ENCODE measurements at places on chromosomes 2 and 18. TPM values are rescaled to one million over a fixed set of nuclear protein-coding genes. Genes with fewer than 3 reads are reported as not detected.

GRCh38 chr18:74994502-74995418 is 214.2 kb downstream of the PTGR3 start:
- DNase-seq: no peak

DNA sequence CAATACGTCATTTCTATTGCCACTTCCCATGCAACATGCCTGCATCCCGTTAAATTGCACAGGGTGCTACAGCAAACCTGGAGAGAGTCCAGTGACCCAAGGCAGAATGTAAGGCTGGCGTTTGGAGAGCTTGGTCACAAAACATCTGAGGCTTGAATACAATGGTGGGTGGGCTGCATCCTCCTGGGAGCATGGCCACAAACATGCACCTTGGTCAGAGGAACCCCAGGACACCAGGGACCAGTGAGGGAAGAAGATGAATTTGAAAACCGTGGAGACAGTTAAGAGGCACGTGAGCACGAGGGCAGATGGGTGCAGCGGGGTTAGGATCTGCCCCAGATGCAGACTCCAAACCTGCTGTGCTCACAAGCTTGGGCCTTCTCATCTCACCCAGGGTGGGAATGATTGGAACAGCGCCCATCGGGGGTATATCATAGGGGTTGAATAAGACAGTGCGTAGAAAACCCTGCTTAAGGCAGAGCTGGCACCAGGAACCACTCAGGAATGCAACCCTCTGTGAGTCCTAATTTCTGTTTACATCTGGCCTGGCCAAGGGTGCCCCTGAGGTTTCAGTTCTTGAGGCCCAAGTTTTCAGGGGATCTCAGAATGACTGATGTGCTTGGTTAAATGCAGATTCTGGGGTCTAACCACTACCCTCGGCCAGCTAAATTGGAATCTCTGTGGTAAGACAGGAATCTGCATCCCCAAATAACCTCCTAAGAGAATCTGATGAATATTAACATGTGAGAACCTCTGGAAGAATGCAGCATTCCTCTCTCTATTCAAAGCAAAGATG is 97.2 kb downstream of the ARL4C start:
- DNase-seq: no peak

- DNase-seq: no peak
Measured at GRCh38 chr2:75545922-75546321, 14.8 kb downstream of the EVA1A start.

- no peak for DNase-seq
Measured at GRCh38 chr2:130828461-130828860, 8.3 kb upstream of the ARHGEF4 start.

Gene SKOR2
- not detected for total RNA-seq
